ENCODE measurements at places on chromosomes 11 and 22. TPM values are rescaled to one million over a fixed set of nuclear protein-coding genes. Genes with fewer than 3 reads are reported as not detected.
A peak's percentile ranks its signal among the peaks of the same experiment; 100 is the strongest.

The ATL3 gene
- 220 TPM for total RNA-seq

The IGSF9B gene
- total RNA-seq, result 93.9 TPM

The C22orf42 gene
- total RNA-seq, result not detected

- H3K36me3 ChIP-seq, result peaks cover 11% of the 10 kb centered on the region
- DNase-seq, result no peak
- H3K27me3 ChIP-seq, result no peaks in the 10 kb centered on the region
- no peak overlapping the region for H3K27ac ChIP-seq
- H3K4me3 ChIP-seq, result no peak overlapping the region
Measured at GRCh38 chr11:17979770-17980371, 33.0 kb downstream of the SERGEF start.

DNA sequence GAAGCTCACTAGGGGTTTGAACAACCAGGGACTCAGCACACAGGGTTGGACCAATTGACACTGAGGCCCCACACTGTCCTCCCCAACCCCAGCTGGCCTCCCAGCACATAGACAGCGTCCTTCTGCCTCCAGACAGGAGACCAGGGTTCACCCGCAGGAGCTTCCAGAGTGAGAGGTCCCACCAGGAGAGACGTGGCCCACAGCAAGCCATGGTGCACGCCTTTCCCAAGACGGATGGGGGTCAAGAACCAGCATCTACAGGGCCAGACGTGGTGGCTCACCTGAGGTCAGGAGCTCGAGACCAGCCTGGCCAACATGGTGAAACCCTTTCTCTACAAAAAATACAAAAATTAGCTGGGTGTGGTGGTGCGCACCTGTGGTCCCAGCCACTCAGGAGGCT lies 12.1 kb upstream of the SIGIRR start:
- DNase-seq, result no peak
- no peaks in the 10 kb centered on the region for H3K27me3 ChIP-seq
- no peak overlapping the region for H3K4me3 ChIP-seq
- no peaks in the 10 kb centered on the region for H3K36me3 ChIP-seq

- H3K27me3 ChIP-seq, result no peaks in the 10 kb centered on the region
- peak; percentile 68 for DNase-seq
- no peak overlapping the region for H3K27ac ChIP-seq
- H3K36me3 ChIP-seq, result no peaks in the 10 kb centered on the region
- no peak overlapping the region for H3K4me3 ChIP-seq
Measured at GRCh38 chr11:112555491-112556364, 295.1 kb upstream of the PLET1 start.

DNA sequence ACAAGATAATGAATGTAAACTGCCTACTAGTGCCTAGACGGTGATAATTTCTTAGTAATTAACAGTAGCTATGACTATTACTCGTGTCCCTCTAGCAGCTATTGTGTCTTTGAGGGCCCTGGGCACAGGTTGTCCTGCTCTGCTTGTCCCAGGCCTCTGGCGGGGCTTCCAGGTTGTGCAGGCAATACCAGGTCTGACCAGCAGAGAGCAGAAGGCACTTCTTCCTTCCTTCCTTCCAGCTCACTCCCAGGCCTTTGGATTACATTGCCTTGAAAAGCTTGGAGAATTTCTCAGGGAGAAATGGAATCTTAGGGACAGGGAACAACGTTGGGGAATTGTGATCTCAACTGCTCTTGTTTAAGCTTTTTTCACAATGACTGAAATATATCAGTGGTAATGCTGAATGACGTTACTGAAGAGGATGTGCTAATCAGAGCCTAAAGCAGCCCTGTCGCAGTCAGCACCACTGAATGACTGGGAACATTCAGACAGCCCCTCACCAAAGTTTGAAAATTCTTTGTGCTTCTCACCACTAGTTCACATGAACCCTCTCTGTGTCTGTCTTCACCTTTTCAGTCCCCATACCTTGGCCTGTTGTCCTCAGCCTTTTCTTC lies 8.4 kb upstream of the CCKBR start:
- no peaks in the 10 kb centered on the region for H3K27me3 ChIP-seq
- H3K4me3 ChIP-seq, result no peak overlapping the region
- no peaks in the 10 kb centered on the region for H3K36me3 ChIP-seq
- H3K27ac ChIP-seq, result no peak overlapping the region
